ENCODE measurements at places on chromosomes 5 and 9.

GRCh38 chr9:127398275-127398647 is 1.3 kb downstream of the SLC2A8 start:
- no peak for DNase-seq

GRCh38 chr9:87620731-87621322 is 105.1 kb upstream of the CTSL start:
- DNase-seq: no peak

DNA sequence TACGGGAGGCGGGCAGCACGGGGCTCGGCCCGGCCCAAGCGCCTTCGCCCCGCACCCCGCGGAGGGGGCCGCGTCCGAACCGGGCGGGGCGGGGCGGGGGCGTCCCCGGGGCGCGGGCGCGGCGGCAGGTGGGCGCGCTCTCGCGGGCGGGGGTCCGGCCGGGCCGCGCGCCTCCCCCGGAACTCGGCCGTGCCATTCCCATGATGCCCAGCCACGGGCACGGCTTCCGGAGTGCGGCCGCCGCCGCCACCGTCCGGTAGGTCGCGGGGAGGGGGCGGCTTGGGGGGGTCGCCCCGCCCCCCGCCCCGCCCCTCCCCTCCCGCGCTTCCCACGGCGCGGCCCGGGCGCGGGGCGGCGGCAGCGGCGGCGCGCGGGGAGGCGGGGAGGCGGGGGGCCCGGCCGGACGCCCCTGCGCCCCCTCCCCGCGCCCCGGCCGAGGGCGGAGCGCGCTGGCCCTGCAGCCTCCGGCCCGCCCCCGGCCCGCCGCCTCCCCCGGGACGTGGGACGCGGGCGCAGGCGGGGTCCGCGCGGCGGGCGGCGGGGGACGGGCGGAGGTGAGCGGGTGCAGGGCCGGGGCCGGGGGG is at the start of gene PPP1R26:
TSS of gene PPP1R26 (plus strand) at position 314 of the 584 bp plus-strand sequence. CDS start 4,729 bp downstream, outside the sequence.
- DNase-seq: no peak

- no peak for DNase-seq
Measured at GRCh38 chr9:35548571-35548970, 56.5 kb upstream of the TESK1 start.

- no peak for DNase-seq
Measured at GRCh38 chr9:121757281-121757585, 105.8 kb downstream of the DAB2IP start.

DNA sequence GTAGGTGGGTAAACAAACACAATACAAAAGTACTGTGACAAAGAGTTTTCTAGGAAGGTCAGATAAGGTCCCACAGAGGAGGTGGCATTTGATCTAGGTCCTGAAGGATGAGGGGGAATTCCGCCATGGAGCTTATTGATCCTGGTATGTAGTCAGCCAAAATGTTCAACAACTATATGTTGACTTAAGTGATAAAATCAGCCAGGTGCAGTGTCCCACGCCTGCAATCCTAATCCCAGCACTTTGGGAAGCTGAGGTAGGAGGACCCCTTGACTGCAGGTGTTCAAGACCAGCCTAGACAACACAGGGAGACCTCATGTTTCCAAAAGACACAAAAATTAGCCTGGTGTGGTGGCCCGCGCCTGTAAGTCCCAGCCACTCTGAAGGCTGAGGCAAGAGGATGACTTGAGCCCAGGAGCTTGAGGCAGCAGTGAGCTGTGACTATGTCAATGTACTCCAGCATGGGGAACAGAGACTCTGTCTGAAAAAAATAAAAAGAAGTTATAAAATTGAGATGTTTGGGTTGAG is 46.4 kb upstream of the PLIN2 start:
- no peak for DNase-seq

- DNase-seq: no peak
Measured at GRCh38 chr5:113022661-113023060, 46.1 kb downstream of the DCP2 start.

All from LNCaP clone FGC (cell line).